ENCODE measurements at places on chromosomes 2 and 18. TPM values are rescaled to one million over a fixed set of nuclear protein-coding genes. Genes with fewer than 3 reads are reported as not detected.

Gene ALPI
- not detected for polyA plus RNA-seq

Gene WDR75
- 68.3 TPM for polyA plus RNA-seq

Gene IL1F10
- polyA plus RNA-seq = not detected

Gene MAB21L4
- 4.6 TPM for polyA plus RNA-seq

DNA sequence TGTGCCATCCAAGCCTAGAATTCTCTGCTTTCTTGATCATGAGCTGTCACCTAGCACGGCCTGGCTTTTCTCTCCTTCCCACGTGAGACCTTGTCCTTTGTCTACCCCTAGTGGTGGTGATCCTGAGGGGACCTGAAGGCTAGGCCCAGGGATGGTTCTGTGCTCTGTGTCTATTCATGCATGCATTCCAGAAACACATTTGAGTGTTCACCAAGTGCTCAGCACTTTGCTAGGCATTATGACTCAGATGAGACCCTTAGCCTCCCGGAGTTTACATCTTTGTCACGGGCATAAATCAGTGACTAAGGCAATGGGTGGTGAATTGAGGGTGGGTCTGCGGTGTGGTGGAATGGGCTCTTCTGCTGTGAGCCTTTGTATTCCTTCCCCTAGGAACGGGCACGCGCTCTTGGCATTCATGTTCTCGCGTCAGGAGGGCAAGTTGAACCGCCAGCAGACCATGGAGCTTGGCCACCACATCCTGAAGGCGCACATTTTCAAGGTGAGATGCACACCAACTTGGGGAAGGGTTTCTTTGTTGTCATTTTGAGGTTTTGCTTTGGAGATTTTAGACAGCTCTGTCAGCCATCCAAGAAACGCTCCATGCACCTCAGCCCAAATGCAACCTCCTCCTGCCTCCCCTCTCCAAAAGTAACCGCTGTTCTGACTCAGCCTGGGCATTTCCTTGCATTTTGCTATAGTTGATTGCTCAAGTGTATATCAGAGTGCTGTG lies 100.9 kb downstream of the WDSUB1 start:
- DNase-seq = no peak

GRCh38 chr2:231297108-231297908 lies 98.2 kb upstream of the B3GNT7 start:
- DNase-seq = no peak

DNA sequence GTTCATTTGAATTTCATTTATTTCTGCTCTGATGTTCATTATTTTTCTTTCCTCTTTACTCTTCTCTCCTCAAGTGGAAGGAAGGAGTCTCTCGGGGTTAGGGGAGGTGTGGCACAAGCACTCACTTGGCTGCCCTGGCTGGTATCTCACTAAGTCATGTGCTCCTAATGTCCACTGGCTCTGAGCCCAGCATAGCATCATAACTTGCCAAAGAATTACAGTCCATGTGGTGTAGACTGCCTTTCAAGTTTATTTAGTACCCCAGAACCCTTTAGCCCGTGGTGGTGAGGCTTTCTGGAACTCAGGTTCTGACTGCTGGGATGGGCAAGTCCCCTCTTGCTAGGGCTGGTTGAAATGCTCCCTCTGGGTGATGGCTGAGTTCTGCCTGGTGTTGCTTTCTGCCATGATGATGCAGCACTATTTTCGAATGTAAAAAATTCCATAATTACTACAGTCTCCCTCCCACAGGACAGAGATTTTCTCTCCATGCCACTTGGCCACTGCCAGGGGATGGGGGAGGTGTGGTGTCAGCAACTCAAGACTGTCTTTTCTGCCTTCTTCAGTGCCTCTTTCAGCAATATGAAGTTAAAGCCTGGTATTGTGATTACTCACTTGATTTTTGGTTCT lies 22.2 kb downstream of the SPAG16 start:
- peak; percentile 23 for DNase-seq

- no peak for DNase-seq
These were observed 3.7 kb upstream of the PPP3R1 start for GRCh38 chr2:68256093-68256450.

- no peak for DNase-seq
These were observed 25.5 kb upstream of the PGAP1 start for GRCh38 chr2:196951973-196952372.

- DNase-seq = no peak
These were observed 285.5 kb downstream of the PHLPP1 start for GRCh38 chr18:63000839-63001238.

GRCh38 chr2:6846967-6847681 lies 18.6 kb downstream of the CMPK2 start:
- no peak for DNase-seq

DNA sequence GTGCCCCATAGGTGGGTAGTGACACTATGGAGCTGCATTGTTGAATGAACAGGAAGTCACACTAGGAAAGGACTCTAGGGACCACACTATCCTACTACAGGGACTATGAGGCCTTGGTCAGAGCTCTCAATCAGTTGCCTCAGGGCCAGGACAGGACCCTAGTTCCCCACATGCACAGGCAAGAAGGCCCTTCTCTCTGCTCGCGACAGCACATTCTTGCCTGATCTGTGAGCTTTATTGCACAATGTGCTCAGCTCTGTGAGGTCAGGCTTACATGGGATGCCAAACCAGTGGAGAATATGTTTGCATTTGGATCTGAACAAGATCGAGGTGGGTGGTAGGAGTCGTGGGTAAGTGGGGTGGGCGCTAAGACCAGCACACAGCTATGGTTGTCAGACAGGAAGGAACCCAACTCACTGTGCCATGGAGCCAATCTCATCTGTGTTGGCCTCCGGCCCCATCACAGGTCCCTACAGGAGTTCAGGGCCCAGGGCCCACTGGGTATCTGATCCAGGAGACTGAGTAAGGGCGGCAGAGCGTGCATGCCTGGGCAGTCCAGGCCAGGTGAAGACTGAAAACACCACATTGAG lies 8.0 kb downstream of the PCARE start:
- DNase-seq = peak; percentile 38

DNA sequence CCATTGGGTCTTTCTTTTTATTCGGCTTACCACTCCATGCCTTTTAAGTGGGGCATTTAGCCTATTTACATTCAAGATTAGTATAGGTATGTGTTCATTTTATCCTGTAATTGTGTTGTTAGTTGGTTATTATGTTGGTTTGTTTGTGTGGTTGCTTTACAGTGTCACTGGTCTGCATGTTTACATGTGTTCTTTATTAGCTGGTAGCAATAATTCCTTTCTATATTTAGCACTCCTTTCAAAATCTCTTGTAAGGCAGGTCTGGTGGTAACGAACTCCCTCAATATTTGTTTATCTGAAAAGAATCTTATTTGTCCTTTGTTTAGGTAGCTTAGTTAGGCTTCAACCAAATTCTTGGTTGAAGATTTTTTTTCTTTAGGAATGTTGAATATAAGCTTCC lies 68.7 kb upstream of the XDH start:
- no peak for DNase-seq
